NCI-H460 (cell line): ENCODE measurements at places on chromosomes 11 and 22.

DNA sequence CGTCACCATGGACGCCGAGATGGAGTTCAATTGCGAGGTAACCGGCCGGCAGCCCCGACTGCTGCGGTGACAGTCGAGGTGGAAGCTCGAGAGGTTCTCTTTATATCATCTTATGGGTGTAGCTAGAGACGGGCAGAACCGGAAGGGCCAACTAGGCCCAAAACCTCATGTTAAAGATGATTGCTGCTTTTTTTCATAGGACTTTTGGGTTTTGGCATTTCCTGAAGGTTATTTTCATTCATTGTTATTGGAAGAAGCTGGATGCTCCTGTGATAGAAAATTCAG lies 585 bp downstream of the NF2 start:
- DNase-seq = no peak

GRCh38 chr22:35918456-35918855 lies 110.2 kb downstream of the RBFOX2 start:
- DNase-seq = no peak

- no peak for DNase-seq
These were observed 688.3 kb upstream of the CHORDC1 start for GRCh38 chr11:90911192-90911591.

DNA sequence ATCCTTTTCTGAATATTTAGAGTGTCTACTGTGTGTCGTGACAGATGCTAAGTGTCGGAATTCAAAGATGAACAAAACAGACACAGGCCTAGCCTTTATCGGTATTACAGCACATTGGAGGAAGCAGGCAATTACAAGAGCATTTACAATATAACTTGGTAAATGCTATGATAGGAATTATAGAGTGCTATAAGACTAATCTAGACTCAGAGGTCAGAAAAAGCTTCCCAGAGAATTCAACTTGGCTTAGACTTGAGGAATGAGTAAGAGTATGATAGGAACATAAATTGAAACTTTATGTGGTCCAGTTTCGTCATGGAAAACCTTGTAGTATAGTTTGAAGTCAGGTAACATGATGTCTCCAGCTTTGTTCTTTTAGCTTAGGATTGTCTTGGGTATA lies 395.7 kb upstream of the FAT3 start:
- no peak for DNase-seq

DNA sequence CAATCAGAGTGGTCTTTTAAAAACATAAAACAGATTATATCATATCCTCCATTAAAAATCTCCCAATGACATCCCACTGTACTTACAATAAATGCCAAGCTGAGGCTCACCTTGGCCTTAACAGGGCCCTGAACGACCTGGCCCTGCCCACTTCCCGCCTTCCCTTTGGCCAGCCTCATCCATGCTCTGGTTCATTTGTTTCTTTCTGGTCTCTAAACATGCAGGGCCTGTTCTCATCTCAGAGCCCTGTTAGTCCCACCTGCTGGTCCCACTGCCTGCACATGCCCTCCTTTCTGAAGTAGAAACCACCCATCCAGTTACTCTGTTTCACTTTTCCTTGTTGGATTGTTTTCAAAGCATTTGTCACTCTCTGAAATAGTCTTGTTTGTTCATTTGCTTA lies 227.4 kb downstream of the INSC start:
- DNase-seq = no peak
